ENCODE measurements at places on chromosomes 3 and 15.

DNA sequence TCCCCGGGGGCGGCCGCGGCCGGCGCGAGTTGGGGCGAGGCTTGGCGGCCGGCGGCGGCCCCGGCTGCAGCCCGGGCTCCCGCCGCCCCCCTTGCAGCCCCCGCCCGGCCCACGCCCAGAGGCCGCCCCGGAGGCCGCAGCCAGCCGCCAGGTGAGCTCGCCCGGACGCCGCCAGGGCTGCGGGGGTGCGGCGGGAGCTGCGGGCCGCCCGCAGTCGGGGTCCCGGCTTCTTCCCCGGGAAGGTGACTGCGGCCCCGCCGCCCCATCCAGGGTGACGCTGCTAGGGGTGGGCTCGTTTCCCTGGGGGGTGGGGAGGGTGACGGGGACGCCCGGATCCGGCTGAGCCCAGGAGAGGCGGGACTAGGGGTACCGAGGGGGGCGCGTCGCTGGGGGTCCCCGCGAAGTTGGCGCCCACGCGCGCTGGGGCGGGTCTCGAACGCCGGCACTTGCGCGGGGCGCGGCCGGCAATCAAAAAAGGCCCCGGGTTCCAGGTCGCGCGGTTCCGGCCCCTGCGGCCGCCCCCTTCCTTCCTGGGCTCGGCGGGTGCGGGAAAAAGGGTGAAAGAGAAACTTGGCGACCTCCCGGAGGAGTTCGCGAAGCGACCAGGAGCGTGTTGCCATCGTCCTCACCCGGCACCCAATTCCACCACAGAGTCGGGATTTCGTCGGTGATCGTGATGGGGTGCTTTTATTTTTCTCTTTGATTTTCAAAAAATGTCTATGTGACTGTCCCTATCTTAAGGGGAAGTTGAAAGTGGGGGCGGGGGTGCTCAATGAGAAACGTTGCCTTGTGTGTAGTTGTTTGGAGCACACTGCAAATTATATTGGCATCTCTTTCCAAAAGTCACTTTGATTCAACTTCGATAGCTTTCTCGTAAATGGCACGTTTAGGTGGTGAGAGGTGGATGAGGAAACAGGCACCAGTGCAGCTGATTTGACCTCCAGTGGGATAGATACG is 619 bp downstream of the ATXN7 start:
- no peak for DNase-seq

DNA sequence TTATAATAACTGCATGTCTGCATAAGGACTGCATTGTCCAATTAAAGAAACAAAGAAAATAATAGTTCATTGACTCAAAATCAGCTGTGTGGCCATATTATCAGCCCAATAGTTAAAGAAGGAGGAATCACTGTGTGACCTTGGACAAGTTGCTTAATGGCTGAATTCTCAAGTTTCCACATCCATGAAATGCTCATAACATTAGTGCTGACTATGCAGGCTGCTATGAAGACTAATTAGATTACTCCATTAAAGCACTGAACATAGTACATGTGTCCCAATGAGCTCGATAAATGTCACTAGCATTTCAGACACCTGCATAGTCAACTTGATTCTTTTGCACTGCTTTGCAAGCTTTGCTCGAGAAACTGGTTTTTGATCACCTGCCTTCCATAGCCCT is 111.1 kb upstream of the WNT5A start:
- no peak for DNase-seq

GRCh38 chr15:60511351-60512031 is 32.5 kb upstream of the ICE2 start:
- no peak for DNase-seq

GRCh38 chr3:23831517-23832394 is 26.0 kb downstream of the UBE2E1 start:
- DNase-seq = no peak

DNA sequence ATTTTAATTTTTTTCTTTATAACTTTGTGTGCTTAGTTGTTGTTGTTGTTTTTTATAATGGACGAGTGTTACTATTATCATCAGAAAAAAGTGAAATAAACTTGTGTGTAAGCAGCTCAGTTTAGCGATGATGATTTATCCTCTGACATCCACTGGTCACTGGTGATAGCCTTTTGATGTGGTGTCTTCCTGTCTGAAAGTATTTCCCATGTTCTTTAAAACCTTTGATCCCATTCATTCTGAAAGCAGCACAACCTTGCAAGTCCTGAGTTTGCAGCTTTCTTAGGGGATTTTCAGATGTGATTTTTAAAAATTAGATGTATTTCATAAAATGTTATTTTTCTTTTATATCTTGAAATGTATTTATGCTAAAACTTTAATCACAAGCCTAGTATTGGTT is 85.9 kb upstream of the ZPLD1 start:
- no peak for DNase-seq

DNA sequence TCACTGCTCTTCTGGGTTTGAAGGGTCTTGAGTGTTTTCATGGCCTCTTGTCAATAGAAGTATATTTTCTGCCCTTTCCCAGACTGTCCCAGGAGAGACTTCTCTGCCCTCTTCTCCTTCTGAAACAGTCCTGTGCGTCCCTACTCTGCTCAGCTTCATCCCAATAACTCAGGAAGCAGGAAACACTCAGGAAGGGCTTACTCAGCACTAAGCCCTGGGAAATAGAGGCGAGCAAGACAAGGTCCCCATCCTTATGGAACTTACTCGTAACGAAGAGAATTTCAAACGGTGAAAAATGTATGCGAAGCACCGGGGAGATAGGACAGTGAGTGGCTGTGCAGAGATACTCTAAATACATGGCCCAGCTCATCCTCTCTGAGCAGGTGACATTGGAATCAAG is 52.8 kb upstream of the TFRC start:
- DNase-seq = no peak

- no peak for DNase-seq
These were observed 6.9 kb downstream of the NUDT16 start for GRCh38 chr3:131388490-131388799.
